Activated CD8-positive, alpha-beta memory T cell treated with anti-CD3 and anti-CD28 coated beads, Interleukin-2, amount 10 ng/mL, durations not matched to agents 7 days and 5 days (primary cell): ENCODE measurements at places on chromosomes 5 and 9. TPM values are rescaled to one million over a fixed set of nuclear protein-coding genes. Genes with fewer than 3 reads are reported as not detected.

PIP5K1B gene
- 23.2 TPM for total RNA-seq

MYMK gene
- total RNA-seq: not detected

SLCO6A1 gene
- total RNA-seq: not detected

MEIKIN gene
- total RNA-seq: not detected

PCDHB9 gene
- not detected for total RNA-seq

DDX4 gene
- total RNA-seq: 0.12 TPM

MYO10 gene
- not detected for total RNA-seq

TPD52L3 gene
- not detected for total RNA-seq

DNA sequence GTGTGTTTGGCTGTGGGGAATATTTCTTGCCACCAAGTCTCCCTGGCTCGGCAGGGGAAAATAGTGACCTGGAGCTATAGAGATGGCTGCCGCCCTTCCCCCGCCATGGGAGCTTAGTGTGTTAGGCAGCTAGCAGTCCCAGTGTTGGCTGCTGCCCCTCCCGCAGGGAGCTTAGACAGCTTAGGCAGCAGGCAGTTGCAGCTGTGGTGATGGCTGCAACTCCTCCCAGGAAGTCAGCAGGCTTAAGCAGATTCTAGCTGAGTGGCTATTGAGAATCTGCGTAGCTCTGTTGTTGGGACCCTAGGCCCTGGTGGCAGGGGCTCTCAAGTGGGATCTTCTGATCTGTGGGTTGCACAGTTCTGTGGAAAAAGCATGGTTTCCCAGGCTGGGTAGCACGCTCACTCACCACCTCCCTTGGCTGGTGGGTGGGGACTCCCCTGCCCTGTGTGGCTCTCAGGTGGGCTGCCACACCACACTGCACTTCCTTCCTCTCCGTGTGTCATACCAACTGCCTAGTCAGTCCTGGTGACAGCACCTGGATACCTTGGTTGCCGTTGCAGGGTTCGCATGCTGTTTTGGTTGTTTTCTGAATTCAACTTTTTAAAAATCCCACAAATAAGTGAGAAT lies 9.3 kb downstream of the OR1N2 start:
- peak; percentile 68 for DNase-seq

DNA sequence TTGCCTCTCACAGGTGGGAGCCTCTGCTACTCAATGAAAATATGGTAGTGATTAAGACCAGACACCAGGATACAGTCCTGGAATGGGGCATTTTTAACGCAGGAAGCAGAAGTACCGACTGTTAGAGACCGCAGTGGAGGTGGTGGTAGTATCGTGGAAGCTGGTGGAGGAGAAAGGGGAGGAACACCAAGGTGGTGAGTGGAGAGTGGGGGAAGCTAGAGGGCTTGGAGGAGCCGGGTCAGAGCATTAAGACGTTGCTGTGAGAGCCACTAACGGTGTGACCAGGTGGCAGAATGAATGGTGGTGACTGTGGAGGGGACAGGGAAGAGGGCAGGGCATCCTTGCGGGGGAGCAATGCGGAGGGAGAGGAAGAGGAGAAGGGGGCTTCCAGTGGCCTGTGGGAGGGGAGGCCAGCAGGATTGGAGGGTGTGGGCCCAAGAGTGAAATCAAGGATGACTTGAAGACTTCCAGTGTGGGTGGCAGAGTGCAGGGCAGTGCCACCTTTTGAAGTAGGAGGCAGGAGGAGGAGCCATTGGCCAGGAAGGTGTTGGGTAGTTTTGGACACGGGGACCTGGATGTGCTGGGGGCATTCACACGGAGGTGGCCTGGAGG lies 1.6 kb upstream of the UBAC1 start:
- no peak for DNase-seq

DNA sequence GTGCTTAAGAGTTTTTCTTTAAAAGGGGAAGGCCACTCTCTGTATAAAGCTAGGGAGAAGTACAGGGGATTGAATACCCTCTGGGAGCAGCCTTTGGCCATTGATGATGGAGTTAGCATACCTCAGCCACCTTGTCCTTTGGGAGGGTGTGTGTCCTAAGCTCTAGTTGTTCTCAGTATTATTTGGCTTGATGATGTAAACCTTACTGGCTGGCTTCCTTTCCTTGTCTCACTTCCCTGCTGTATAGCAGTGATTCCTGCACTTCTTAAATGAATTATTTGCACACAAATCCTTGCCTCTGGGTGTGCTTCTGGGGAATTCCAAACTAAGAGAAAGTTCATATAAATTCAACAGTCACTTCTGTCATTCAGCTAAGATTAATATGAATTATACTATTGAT lies 234.9 kb upstream of the RIOK2 start:
- no peak for DNase-seq

DNA sequence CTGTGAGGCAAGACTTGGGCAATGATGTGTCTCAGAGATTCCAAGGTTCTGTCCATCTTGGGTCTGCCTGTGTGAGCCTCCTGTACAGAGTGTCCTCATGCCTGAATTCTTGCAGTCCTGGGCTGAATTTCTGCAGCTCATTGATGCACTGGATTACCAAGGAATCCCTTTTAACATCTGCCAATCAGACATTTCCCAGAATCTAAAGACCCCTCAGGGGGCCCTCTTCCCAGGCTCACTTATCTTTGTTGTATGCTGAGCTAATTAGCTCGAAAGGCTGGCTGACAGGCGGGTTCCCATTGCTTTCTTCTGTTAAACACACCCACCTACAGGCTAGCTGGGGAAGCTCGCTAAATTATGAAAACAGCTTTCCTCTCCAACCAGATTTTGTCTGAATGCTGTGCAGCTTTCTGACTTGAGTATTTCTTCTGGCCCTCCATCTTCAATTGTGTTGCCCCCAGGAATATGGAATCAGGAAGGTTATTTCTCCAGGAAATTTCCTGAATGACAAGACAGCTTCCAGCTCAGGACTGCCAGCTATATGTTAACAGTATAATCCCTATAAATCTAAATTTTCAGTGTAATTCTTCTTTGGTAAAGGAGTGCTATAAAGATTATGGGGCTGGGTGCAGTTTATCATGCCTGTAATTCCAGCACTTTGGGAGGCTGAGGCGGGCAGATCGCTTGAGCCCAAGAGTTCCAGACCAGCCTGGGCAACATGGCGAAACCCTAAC lies at the start of gene LIX1:
Gene LIX1, minus strand, starts transcription at position 91 of the 734 bp plus-strand sequence. Its CDS starts 35 bp downstream, at position 56.
- peak; percentile 62 for DNase-seq

DNA sequence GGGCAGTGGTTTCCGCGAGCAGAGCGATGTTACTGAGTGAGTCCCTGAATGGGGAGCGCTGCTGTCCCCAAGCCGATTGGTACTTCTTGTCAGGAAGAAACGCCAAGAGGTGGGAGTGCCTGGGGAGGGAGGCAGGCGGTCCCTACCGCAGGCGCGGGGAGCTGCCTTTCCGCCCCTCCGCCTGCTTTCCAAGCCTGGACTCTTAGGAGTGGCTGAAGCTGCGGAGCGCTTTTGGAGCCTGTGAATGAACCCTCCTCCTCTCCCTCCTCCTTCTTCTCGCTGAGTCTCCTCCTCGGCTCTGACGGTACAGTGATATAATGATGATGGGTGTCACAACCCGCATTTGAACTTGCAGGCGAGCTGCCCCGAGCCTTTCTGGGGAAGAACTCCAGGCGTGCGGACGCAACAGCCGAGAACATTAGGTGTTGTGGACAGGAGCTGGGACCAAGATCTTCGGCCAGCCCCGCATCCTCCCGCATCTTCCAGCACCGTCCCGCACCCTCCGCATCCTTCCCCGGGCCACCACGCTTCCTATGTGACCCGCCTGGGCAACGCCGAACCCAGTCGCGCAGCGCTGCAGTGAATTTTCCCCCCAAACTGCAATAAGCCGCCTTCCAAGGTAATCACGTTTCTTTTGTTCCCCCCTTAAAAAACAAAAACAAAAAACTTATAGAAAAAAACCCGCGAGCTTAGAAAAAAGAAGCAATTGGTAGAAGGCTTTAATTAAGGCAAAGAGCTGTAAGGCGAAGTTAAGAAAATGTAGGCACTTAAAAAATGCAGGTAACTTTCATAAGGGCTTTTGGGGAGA lies at the start of gene VCAN:
Gene VCAN, plus strand, starts transcription at position 340 of the 808 bp plus-strand sequence. CDS start 11,775 bp downstream, outside the sequence.
- DNase-seq: no peak

GRCh38 chr5:173314166-173314952 lies 13.9 kb downstream of the STC2 start:
- no peak for DNase-seq

- no peak for DNase-seq
Measured at GRCh38 chr9:84024041-84024575, 43.5 kb downstream of the RMI1 start.

GRCh38 chr9:133255371-133256135 lies 19.4 kb downstream of the ABO start:
- DNase-seq: no peak

DNA sequence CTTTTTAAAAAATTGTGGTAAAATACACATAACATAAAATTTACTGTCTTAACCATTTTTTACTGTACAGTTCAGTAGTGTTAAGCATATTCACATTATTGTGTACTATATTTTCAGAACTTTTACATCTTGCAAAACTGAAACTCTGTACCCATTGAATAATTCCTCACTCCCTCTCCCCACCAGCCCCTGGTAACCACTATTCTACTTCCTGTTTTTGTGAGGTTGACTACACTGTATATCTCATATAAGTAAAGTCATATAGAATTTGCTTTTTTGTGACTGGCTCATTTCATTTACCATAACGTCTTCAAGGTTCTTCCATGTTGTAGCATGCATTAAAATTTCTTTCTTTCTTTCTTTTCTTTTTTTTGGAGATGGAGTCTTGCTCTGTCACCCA lies 87.0 kb downstream of the LNPEP start:
- DNase-seq: no peak

DNA sequence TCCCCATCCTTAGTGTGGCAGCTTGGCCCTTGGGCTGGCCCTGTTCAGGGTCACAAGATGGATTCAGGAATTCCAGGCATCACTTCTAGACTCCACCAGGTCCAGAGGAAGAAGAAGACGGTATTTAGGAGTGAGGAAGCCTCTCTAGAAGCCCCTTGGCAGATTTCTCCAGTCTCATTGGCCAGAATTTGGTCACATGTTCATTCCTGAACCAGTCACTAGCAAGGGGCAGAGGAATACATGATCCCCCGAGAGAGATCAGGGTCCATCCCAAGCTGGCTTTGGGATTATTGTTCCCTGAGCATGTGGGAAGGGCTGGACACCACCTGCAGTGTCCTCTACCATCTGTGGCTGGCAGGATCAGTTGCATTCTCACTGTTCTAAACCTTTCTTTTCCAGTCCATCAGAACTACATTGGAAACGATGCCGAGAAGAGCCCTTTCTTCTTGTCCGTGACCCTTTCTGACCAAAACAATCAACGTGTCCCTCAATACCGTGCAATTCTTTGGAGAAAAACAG lies 48.5 kb downstream of the GARNL3 start:
- no peak for DNase-seq

GRCh38 chr5:140182075-140182711 lies 7.2 kb downstream of the CYSTM1 start:
- no peak for DNase-seq

DNA sequence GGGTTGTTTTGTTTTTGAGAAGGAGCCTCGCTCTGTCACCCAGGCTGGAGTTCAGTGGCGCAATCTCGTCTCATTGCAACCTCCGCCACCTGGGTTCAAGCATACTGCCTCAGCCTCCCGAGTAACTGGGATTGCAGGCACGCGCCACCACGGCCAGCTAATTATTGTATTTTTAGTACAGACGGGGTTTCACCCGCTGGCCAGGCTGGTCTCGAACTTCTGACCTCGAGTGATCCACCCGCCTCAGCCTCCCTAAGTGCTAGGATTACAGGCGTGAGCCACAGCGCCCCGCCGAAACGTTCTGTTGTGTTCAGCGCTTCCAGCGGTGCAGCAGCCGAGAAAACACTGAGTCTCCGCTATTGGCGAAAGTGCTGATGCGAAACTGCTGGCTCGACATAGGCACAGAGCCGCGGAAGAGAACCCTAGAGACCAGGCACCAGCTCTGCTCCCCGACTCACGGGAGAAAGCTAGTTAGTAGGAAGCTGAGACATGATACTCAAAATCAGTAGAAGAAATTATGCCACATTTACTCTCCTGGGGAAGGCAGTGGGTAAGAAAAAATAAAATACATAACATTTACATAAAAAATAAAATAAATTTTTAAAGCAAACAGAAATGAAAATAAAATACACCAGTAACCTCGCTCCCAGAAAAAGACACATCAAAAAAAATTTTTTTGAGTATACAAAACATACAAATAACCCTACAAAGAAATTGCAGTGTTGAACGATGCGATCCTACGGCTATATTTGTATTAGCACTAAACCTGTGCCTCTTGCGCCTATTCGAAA lies 31.6 kb downstream of the ANXA2R start:
- DNase-seq: peak; percentile 95

DNA sequence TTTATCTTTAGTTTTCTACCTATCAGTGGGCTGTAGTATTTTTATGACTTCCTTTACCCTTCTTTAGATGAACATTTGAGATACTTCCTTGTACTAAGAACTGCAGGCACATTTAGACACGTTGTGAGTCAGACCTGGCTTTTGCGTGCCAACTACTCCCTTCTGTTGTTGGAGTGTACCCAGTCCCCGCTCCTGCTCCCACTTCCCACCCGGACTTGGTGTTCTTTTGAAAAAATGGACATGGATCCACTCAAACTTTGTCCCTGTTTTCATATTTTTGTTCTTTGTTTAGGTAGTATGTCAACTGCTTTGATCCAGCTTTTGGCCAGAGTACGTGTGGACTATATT lies 60.7 kb downstream of the PARP8 start:
- peak; percentile 53 for DNase-seq

DNA sequence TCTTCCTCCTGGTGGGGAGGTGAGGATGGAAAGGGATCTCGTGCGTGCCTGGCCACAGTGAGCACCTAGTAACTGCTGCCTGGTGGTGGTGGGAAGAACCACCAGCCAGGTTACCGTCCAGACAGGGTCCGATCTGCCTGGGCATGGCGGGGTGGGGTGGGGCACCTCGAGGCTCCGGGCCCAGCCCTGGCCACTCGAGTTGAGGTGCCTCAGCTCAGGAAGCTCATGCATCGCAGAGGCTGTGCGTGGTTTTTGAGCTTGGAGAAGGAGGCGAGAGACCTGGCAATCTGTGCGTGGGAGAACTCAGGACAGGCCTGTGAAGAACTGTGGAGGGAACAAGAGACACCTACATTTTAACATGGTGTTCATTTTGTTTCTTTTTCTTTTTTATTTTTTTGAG lies 31.0 kb upstream of the FIBCD1 start:
- no peak for DNase-seq

GRCh38 chr5:1895739-1896420 lies 13.2 kb upstream of the IRX4 start:
- DNase-seq: no peak
